ENCODE measurements at places on chromosomes 6 and 20.

DNA sequence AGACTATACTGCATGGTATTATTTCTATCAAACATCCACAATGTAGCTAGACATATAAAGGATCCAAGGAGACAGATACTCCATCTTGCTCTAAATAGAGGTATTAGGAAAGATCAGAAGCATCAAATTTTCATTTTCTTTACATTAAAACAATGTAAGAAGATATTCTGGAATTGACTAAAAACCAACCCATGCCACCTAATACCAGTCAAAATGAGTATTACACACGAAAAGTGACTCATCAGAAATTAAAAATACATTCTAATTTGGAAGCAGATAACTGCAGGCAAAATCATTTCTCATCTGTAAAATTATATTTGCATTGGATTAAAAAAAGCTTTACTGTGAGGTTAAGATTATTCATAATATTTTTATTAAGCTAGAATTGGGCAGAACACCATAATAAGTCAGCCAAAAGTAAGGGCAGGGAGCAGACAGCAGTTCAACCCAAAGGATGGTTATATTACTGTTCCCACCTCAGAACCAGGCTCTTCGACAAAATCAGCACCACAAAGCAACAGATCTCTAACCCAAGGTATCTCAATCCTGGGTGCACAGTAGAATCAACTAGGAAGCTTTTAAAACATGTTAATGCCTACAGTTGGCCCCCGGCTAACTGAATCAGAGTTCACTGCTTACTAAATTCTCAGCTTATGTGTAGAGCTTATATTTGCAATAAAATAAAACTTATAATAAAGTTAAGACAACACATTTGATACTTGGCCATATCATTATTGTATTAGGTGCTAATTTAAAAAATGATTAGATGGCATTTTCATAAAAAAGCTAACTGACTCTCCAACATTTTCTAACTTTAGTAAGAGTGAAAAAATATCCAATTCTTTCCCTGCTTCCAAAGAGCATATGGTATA lies 35.2 kb downstream of the SAMD3 start:
- DNase-seq: no peak

GRCh38 chr6:3484192-3484591 lies 27.3 kb upstream of the SLC22A23 start:
- DNase-seq: no peak

GRCh38 chr6:90940812-90941481 lies 354.1 kb upstream of the MAP3K7 start:
- no peak for DNase-seq

GRCh38 chr20:36848078-36848660 lies 27.8 kb upstream of the TLDC2 start:
- no peak for DNase-seq

DNA sequence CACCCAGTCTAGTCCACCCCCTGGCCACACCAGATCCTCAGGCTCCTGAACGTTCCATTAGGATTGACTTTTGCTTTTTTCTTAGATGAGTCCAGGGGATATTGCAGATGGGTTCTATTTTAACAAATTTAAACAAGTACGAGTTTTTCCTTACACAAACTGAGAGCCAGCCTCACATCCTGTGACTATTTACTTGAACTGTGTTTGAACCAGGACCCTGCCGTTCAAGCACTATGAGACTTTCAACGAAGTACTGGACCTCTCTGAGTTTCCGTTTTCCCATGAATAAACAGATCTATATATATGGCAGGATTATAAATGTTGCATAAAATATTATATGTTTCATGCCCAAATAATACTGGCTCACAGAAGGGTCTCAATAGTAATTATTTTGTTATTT lies 1.4 kb upstream of the METTL24 start:
- no peak for DNase-seq

GRCh38 chr20:23032056-23032749 lies 2.9 kb upstream of the SSTR4 start:
- DNase-seq: no peak

GRCh38 chr20:43388268-43389002 lies 69.3 kb upstream of the SRSF6 start:
- DNase-seq: peak; percentile 4

DNA sequence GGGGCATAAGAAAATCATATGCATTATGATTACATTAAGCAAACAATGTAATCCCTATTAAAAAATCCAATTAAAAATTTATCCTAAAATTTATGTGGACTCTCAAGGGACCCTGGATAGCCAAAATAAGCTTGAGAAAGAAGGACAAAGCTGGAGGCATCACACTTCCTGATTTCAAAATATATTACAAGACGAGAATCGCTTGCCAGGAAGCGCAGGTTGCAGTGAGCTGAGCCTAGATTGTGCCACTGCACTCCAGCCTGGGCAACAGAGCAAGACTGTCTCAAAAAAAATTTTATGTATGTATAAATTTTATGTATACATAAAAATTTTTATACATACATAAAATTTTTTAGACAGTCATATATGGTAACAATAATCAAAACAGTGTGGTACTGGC lies 48.5 kb upstream of the GCNT2 start:
- no peak for DNase-seq

DNA sequence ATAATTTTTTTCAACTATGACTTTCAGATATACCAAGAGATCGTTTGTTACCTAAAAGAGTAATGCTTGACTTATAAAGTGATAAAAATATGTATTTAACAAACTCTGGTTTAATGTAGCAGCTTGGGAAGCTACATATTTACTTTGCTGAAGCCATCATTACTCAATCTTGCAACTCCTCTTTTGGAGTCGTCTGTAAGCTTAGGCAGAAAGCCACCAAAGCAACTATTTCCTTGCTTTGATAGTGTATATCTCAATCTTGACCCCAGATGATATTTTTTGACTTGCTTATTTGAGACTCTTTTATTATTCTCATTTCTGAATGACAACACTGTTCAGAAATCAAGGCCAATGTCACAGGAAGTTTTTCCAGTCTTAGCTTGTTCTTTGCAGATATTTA lies 183.0 kb downstream of the SAMD5 start:
- DNase-seq: no peak

DNA sequence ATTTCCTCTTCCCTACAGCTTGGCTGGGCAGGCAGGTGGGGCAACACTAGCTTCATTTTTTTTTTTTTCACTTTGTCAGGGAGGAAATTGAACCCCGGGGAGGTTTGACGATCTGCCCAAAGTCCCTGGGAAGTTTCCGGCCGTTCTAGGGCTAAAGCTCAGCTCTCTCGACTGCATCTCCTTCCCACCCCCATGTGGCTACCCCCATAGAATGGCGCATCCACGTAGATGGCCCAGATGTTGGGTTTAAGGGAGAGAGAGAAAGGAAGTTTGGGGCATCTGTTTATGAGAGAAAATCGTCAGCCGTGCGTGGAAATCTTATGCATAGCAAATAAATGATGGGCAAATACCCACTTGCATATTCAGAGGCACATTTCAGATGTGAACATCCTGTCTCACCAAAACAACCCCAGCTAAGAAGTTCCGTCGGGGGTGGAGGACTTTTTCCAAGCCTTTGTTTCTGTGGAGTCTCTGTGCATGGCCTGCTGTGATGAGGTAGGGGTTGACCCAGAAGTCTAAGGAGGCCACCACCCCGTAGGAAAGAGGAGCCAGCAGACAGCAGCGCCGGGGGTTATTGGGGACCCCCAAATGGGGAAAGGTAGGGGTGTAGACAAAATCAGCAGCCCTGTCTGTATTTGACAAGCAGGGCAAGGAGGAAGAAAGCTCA lies 40.5 kb upstream of the ZNF831 start:
- peak; percentile 62 for DNase-seq

DNA sequence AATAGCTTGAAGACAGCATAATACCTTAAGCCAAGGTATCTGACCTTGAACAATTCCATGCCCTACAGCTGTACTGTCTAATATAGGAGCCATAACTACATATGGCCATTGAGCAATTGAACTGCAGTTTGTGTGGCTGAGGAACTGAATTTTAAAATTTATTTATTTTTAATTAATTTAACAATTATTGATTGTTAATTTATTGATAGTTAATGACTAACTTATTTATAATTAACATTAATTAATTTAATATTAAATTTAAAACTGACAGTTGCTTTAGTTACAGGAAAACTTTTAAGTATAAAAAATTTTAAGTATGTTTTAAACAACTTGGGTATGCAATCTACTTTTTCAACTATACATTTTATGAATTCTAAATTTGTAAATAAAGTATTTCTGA lies 12.3 kb upstream of the MYB start:
- DNase-seq: no peak

GRCh38 chr20:57313230-57313629 lies 16.4 kb upstream of the SPO11 start:
- DNase-seq: no peak

DNA sequence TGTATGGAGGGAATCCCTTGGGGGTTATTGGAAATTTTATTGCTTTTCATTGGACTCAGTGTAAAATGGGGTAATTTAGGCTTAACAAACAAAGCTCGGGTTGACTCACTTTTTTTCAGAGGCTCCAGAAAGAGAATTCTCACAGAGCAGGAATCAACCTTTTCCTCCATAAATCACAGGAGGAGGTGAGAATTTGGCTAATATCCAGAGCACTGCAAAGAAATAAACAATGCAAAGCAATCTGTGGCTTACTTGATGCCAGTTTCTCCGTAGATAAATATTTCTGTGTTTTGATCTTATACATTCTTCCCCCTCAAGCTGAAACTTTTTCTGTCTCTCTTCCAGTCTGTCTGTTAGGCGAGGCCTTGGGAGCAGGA lies 176.6 kb downstream of the TSHZ2 start:
- DNase-seq: no peak

DNA sequence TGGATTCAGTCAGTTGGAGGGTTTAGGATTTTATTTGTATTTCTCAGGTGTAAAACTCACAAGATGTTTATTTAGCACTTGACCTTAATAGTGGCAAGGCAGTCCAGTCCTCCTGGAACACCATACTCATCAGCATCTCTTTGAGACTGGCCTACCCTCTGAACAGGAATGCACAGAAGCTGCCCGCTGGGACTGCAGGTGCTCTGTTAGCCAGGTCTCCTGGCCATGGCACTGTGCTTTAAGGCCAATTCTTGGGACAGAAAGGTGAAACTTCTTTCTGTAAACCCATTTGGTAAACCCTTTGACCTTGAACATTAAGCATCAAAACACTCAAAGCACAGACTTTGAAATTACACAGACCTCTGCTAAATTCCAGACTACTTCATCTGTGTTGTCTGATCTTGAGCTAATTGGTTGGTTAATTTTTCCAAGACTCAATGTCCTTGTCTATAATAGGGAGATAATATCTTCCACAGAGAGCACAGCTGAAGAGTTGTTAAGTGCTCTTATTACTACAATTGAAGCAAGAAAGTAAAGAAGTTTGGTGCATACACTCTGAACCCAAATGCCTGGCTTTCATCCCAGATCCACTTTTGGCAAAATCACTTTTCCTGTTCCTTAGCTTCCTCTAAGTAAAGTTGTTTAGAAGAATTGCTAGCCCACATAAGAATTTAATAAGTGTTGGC lies 54.9 kb upstream of the NT5E start:
- no peak for DNase-seq

GRCh38 chr6:143677891-143678791 lies at the start of gene PHACTR2:
TSS of gene PHACTR2 (plus strand) at chr6:143677965. CDS start at chr6:143678164, 199 bp downstream.
- DNase-seq: peak; percentile 57

- DNase-seq: no peak
Measured at GRCh38 chr6:45377043-45377553, 636 bp downstream of the SUPT3H start.

GRCh38 chr6:150764334-150765066 lies 101.0 kb upstream of the MTHFD1L start:
- no peak for DNase-seq

DNA sequence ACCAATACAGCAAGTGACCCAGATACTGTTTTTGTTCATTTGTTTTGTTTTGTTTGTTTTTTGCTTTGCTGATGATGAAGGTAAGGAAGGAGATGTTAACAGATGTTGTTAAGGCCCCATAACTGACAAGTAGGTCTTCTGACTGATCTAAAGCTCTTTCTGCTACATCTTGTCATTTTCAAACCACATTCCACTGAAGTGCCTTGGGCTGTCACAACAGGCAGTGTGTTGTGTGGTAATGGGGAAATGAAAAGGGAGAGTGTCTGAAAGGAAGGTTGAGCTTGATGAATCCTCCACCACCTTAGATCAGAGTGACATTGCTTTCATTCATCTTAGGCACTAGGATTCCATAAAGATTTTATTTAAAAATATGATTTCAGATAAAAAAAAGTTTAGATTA lies 479.4 kb upstream of the SYNCRIP start:
- DNase-seq: no peak

DNA sequence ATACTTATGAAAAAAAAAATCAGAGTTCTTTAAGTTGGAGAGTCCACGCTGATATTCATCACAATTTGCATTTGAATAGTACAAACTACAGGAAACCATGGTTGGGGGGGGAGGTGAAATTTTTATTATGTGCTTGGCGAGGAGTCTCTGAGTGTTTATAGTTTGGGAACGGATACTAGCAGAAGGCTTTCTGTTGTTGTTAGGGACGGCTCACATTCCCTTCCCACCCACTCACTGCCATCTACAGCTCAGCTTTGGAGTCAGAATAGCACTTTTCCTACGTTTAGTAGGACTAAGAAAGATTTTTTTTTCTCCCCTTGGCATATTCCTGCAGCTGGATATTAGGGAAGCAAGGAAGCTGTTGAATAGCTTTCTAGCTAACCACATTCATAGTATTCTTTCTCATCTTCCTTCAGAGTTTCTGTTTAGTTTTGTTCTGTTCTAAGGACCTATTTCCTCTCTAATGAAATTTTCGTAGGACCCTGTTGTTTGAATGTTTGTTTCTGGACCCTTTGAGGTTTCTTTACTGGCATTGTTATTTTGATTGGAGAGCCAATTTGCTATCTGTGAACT lies 235.1 kb upstream of the ZNF217 start:
- DNase-seq: no peak

GRCh38 chr6:118354641-118355040 lies 193.5 kb upstream of the PLN start:
- no peak for DNase-seq

- no peak for DNase-seq
Measured at GRCh38 chr6:155473741-155474140, 18.1 kb upstream of the NOX3 start.

DNA sequence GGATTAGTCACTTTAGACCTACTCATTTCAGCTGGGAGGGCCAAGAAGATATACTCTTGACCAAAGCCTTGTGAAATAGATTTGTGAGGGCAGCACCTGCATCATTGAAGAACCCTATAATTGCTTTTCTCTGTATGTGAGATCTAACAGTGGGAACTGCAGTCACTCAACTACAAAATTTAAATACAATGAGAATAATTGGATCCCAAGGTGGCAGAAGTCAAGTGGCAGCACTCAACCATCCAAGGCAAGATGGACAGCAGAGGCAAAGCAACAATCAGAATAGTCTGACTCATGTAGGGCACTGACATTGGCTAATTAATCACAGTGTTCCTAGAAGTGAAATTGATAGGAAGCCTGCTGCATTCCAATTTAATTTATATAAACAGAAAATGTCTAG lies 8.9 kb upstream of the NKAIN2 start:
- DNase-seq: no peak

DNA sequence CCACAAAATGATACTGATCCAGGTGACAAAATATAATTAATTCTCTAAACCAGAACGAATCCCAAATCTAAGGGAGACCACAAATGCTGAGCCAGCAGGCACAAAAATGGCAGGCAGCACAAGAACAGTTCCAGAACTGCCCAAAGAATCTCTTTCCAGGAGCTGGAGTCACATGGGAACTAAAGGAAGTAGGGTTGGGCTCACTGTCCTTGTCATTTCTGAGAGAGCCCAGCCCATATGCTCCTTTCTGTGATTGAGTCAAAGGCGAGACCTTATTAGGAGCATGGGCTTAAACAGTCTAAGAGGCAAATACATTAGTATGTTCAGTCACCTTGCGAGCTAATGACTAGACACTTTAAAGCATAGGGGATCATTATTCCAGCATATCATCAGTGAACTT lies 327.6 kb upstream of the ARID1B start:
- DNase-seq: no peak

GRCh38 chr6:34564181-34564580 lies 8.1 kb upstream of the SPDEF start:
- no peak for DNase-seq

All from activated CD4-positive, alpha-beta T cell treated with anti-CD3 and anti-CD28 coated beads, Interleukin-2, amount 50 U/mL, for 48 hours (primary cell).